ENCODE measurements at places on chromosomes 3 and 15. TPM values are rescaled to one million over a fixed set of nuclear protein-coding genes. Genes with fewer than 3 reads are reported as not detected.

Gene HLTF
- total RNA-seq, result 33.6 TPM

- no peak for DNase-seq
These were observed 344.6 kb downstream of the SV2B start for GRCh38 chr15:91444656-91445055.

GRCh38 chr3:194163697-194164096, 27.7 kb downstream of the HES1 start:
- no peak for DNase-seq

GRCh38 chr15:32956006-32956405, 238.2 kb downstream of the GREM1 start:
- no peak for DNase-seq

DNA sequence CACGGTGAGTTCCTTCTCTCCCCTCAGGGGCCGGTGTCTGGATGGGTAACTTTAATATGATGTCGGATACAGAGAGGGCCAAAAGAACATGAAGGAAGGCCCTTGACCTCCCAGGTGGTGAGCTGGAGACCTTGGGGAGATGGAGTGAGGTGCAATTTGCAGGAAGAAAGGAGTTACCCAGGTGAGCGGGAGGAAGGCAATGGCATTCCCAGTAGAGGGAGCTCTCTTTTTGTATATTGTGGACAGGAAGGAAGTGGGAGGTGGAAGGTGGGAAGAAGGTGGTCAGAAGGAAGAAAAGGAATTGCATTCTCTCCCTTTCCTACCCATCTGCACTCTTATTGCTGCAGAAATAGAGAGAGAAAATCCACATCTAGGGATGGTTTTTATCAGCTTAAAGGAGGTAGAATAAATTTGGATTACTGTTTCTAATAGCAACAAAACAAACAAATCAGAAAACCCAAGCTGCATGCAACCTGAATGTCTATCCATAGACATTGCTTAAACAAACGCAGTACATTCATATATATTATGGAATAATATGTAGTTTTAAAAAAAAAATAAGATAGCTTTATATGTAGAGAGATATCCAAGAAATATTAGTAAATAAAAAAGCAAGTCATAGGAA, 169.0 kb upstream of the TSC22D2 start:
- DNase-seq, result no peak

- DNase-seq, result no peak
These were observed 46.4 kb upstream of the CFAP161 start for GRCh38 chr15:81087694-81088093.

DNA sequence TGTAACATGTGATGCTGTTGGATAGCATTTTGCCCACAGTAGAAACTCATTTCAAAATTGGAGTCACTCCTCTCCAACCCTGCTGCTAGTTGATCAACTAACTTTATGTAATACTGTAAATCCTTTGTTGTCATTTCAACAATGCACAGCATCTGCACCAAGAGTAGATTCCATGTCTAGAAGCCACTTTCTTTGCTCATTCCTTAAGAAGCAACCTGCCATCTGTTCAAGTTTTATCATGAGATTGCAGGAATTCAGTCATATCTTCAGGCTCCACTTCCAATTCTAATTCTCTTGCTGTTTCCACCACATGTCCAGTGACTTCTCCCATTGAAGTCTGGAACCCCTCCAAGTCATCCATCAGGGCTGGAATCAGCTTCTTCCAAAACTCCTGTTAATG, 42.9 kb downstream of the AKAP13 start:
- DNase-seq, result no peak

- DNase-seq, result no peak
These were observed 10.6 kb upstream of the UTS2B start for GRCh38 chr3:191340966-191341365.
